ENCODE measurements at places on chromosomes 7 and 10.
A peak's percentile ranks its signal among the peaks of the same experiment; 100 is the strongest.

- DNase-seq, result no peak
Measured at GRCh38 chr7:95897557-95898251, 125.3 kb downstream of the DYNC1I1 start.

- no peak for DNase-seq
Measured at GRCh38 chr10:62027841-62028501, 126.5 kb downstream of the ARID5B start.

DNA sequence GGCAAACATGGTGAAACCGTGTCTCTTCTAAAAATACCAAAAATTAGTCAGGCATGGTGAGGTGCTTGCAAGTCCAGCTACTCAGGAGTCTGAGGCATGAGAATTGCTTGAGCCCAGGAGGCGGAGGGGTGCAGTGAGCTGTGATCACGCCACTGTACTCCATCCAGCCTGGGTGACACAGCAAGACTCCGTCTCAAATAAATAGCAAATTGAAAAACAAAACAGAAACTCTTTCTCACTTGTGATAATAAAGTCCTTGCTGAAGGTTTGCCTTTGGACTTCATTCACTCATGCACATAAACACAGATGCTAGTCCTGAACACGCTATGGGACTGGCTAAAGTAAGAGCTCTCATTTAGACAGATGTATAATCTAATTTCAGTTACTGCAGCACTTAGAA is 37.6 kb downstream of the ANK3 start:
- DNase-seq, result no peak

GRCh38 chr10:93413252-93413689 is 68.9 kb downstream of the MYOF start:
- peak; percentile 5 for DNase-seq

- peak; percentile 9 for DNase-seq
Measured at GRCh38 chr10:58282615-58283014, 13.7 kb downstream of the CISD1 start.

GRCh38 chr7:110590415-110590814 is 500.5 kb upstream of the LRRN3 start:
- DNase-seq, result no peak

DNA sequence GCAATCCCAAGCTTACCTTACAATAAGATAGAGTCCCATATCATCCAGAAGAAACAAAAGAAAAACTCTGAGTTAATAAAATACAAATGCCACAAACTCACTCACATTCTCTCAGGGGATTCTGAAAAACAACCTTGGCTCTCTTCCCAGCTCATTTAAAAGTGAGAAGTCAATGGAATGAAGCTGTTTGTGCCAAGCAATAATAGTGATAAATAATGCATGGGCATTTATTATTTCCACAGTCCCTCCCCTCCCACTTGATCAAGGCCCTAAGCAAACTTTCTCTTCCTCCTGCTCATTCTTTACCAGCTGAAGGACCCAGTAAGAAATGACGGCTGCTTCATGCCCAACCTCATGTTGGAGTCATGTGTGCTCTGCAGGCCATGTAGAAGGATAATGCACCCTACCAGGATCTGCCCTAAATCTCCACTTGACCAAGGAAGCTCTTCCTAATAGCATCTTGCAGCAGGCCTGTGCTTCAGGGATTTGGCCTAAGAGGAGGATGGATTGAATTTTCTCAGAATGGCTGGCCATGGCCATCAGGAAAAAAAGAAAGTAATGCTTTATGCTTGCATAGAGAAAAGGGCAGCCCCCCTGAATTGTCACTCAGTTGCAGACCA is 451.3 kb downstream of the GPAM start:
- no peak for DNase-seq

DNA sequence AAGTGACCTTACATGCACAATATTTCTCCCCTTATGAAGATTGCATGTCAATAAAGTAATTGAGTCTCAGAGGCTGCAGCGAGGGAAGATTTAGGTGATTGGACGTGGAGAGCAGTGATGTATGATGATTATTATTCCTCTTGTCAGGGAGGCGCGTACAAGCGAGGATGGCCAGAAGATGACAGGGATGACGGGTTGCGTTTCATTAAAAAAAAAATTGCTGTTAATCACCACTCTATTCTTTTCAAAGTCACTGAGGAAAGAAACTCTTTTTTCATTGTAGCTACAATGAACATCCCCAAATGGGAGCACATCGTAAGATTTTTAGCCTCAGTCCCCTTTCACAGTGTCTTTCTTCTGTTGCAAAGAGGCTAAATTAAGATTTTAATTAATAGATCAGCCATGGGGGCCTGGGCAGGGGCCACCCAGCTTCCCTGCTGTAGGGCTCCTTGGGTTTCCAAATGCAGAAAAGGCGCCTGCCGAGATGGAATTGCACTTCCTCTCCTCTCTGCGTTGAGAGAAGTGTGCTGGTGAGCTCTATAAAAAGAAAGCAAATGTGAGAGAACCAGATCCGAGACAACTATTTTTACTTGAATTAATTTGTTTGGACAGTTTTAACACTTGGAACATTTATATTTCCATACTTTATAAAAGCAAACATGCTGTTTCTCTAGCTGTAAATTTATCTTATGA is 998.1 kb downstream of the LRMDA start:
- no peak for DNase-seq

DNA sequence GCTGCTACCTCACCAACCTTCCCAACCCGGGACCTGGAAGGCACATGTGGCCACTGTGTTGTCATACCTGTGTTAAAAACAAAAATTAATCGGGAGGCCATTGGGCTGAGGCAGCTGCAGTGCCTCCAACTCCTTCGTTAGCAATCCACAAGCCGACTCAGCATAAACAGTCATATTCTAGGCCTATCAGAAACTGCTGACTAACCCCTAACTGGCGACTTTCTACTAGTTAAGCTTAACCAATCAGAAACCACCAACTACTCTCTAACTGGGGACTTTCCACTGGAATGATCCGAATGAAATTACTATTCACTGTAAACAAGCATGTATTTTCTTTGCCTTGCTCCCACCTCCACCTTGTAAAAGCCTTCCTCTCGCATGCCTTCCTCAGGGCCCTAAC is 14.1 kb upstream of the TMEM72 start:
- no peak for DNase-seq

DNA sequence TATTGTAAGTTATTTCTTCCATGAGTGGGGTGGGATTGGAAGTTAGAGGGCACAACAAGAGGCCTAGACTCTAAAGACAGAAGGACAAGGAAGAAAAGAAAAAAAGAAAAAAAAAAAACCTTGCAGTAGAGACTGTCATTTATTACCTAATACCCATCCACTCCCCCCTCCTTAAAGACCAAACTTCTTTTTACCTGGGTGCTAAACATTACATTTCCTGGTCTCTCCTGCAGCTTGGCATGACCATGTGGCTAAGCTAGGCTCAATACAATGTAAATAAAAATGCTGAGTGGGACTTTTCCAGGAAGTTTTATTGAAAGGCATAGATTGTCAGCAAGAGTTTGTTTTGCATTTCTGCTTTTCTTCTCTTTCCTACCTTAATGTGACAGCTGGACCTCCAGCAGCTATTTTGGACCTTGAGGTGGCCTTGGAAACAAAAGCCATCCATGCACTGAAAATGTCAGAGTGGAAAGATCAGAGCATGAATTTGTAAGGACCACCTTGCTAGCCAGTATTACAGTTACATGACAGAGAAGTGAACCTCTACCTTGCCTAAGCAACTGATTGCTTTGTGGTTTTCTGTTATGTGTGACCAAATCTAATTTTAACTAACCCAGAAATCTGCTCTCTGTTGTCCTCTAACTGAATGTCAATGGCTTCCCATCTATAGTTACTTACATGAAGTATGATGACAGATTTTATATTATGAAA is 81.3 kb upstream of the SFMBT2 start:
- DNase-seq, result no peak

- no peak for DNase-seq
Measured at GRCh38 chr7:116167177-116167576, 43.2 kb upstream of the TES start.

- no peak for DNase-seq
Measured at GRCh38 chr7:81669476-81670105, 100.3 kb downstream of the HGF start.

DNA sequence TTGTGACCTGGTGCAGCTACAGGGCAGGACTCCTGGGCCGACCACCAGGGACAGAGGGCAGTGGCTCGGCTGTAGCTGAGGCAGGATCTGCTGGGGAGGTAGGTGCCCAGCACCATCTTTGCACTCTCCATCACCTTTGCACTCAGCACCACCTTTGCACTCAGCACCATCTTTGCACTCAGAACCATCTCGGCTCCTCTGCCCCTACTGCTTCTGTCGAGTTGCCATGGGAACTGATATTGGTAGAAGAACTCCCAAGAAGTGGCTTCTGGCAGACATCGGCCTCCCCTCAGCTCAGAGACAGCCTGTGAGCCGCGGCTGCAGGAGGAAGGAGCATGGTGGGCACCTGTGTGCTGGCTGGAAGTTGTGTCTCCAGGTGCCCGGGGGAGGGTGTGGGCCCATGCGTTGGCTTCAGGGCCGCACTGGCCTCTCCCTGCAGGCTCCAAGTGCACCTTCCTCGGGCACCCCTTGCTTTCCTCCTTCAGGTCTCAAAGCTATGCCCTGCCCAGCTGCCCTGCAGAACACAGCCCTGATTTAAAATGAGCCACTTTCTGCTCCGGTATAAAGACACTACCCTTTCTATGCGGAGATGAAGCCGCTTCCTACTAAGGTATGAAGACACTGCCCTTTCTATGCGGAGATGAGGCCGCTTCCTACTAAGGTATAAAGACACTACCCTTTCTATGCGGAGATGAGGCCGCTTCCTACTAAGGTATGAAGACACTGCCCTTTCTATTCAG is 514.5 kb downstream of the PTPRN2 start:
- no peak for DNase-seq

GRCh38 chr7:19920166-19920565 is 146.7 kb upstream of the TMEM196 start:
- no peak for DNase-seq

DNA sequence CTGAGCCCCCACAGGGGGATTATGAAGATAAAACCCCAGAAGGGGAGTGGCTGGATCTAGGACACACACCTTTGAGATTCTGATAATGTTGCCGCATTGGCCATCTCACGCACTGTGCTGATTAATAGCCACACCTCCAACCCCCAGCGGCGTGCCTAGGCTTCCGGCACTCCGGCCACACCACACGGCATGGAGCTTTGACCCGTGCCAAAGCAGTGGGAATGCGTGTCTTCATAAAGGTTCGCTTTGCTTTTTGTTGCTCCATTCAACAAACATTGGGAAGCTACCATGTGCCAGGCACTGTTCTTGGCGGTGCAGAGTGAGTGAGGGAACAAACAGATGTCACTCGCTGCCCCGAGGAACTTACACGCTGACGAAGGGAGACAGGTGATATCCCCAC is 117.6 kb downstream of the TCERG1L start:
- no peak for DNase-seq

- DNase-seq, result no peak
Measured at GRCh38 chr10:71131508-71132088, 80.8 kb upstream of the UNC5B start.

DNA sequence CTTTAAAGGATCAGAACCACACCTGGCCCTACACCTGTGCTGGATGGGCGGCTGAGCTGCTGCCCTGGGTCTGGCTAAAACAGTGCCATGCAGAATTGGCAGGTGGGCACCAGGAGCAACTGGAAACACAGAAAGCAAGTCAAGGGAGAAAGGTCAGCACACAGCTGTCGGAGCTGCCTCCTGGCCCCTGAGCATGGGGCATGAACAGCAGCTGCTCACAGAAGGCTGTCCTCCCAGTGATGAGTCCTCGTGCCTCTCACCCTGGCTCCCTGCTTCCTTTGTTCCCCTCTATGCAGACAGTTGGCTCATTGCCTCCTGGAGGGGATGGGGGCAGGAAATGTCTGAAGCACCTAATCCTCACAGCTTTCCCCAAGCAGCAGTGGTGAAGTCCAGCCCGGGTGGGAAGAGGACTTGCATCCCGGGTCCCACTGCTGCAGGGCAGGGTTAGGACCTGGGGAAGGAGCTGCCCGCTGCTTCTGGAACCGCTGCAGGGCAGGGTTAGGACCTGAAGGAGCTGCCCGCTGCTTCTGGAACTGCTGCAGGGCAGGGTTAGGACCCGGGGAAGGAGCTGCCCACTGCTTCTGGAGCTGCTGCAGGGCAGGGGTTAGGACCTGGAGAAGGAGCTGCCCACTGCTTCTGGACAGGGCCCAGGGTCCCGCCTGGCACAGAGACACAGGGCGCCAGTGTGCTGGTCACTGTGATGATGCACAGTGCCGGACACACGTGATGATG is 37.3 kb downstream of the VIPR2 start:
- no peak for DNase-seq

DNA sequence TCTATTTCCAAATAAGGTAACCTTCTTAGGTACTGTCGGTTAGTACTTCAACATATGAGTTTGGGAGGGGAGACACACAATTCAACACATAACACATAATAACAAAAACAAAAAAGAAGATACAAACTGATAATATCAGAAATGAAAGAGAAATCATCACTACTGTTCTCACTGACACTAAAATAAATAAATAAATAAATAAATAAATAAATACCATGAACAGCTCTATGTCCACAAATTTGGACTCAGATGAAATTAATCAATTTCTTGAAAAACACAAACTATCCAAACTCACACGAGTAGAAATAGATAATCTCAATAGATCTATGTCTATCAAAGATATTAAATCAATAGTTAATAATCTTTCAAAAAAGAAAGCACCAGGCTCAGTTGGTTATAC is 24.5 kb upstream of the SAMD9L start:
- DNase-seq, result no peak

DNA sequence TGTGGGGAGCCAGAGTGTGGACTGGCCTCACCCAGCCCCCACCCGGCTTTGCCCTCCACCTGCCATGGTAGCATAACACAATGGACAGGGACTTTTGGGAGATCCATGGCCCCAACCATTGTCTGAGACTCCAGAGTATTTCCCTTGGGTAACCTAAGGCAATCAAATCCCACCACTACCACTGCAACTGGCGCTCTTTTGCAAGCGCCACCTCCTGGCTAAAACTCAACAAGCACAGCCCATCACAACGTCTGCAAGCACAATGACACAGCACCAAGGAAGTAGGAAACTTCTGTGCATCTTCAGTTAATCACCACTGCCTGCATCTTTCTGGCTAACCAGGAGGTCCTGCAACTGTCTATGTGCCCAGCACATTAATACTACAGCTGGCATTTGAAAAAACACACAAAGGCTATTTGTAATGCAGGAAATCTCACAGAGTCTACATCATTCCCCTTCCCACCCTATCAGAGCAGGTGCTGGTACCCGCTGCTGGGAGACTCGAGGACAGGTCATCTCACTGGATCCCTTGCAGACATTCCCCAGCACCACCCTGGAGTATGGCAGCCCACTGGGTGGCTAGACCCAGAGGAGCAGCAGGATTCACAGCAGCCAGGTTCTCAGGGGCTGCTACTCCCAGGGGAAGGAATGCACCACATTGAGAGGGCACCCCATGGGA is 27.7 kb downstream of the ANKRD26 start:
- no peak for DNase-seq

DNA sequence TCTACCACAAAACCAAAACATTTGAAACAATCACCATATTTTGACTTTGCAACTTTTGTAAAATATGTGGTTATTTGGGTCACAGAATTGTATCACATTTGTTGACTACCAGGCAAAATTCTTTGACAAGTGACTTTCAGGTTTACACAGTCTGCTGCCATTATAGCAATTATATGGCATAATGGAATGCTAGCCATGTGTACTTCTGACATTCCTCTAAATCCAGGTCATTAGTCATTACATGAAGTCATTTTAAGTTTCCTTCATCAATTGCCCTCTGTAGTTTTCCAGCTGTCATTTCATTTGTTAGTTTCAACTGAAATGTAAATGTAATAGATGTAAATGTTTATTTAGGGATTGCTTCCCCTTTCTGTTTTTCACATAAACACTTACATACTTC is 137.5 kb downstream of the IMMP2L start:
- DNase-seq, result no peak

All from activated CD4-positive, alpha-beta T cell treated with anti-CD3 and anti-CD28 coated beads, Interleukin-2, amount 50 U/mL, for 1 hour (primary cell).